ENCODE measurements at places on chromosomes 7 and 10.
A peak's percentile ranks its signal among the peaks of the same experiment; 100 is the strongest.

GRCh38 chr10:97450828-97451227 is 4.9 kb downstream of the ZDHHC16 start:
- DNase-seq: no peak

DNA sequence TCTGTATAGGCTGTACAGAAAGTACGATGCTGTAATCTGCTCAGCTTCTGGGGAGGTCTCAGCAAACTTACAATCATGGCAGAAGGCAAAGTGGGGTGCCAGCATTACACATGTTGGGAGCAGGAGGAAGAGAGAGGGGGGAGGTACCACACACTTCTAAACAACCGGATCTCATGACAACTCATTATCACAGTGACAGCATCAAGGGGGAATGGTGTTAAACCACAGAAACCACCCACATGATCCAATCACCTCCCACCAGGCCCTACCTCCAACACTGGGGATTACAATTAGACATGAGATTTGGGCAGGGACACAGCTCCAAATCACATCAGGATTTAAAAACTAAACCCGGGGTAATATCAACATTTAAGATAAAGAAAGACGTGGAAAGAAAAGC is 468.8 kb upstream of the AUTS2 start:
- no peak for DNase-seq

DNA sequence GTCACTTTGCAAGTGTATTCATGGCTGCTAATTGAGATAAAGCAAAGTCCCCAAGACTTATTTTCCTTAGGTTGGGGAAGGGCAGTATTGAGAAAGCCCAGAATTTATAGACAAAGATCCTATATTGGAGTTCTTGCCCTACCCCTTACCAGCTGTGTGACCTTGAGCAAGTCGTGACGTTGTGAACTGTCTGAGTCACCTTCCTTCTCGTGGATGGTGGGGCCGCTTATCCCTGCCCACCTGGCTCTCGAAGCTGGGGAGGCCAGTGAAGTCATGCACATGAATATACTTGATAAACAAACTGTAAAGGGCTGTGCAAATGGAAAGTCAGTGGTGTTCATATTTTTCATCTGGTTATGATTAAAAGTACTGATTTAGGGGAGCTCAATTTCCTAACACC is 127.4 kb downstream of the TACC2 start:
- no peak for DNase-seq

DNA sequence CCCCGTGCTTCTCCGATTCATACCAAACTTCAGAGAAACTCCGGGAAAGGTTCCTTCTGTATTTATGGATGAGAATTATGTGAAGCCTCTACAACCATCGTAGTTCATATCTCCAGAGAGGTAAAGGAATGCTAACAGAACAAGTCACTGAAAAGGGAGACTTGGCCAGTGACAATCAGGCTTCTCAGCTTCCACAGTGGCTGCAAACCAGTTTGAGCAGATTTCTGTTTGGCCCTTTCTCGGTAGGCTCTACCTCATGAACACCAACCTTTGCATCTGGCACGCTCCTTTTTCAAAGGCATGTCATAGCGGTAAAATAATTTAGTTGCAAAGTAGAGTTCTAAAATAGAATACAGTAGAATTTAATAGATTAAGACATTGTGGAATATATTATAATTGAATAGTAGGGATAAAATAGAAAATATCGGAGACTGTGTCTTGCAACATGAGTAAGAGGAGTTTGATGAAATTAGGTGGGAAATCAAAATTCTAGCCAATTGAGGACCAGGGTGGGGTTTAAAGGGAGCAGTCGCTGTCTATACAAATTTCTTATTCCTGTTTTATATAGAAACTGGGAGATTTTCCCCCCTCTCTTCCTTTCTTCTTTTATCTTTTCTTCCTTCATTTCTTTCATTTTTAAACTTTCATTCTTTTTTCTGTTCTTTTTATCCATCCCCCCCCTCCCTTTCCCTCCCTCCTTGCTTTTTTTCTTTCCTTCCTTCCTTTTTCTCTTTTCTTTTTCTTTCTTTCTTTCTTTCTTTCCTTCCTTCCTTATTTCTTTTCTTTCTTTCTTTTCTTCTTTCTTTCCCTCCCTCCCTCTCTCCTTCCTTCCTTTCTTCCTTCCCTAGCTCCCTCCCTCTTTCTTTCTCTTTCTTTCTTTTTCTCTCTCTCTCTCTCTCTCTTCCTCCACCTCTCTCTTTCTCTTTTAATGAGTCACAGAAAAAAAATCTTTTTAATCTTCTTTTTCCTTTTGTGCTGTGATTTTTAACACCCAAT is 161.5 kb upstream of the KLF6 start:
- no peak for DNase-seq

- no peak for DNase-seq
Observed at GRCh38 chr7:47583739-47584535, 2.0 kb upstream of the TNS3 start.

- no peak for DNase-seq
Observed at GRCh38 chr10:104026762-104027161, 58.9 kb downstream of the COL17A1 start.

- DNase-seq: no peak
Observed at GRCh38 chr7:139918480-139918879, 89.4 kb downstream of the TBXAS1 start.

DNA sequence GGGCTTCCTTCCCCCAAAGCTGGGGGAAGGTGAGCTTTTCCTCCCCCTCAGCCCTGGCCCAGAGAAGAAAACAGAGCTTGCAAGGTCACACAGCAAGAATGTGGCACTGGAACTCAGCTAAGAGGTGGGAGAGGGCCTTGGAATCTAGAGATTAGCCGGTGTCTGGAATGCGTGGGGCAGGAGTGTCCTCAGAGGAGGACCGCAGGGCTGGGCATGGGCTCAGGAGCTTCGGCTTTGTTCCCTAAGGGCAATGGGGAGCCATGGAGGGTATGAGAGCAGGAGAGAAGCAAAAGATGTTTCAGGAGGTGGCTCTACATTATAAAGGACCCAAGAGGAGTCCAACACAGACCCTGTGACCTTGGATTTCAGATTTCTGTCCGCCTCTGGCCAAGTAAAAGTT is 127.2 kb upstream of the TNRC18 start:
- no peak for DNase-seq

- no peak for DNase-seq
Observed at GRCh38 chr7:96982586-96982985, 22.8 kb upstream of the DLX6 start.

DNA sequence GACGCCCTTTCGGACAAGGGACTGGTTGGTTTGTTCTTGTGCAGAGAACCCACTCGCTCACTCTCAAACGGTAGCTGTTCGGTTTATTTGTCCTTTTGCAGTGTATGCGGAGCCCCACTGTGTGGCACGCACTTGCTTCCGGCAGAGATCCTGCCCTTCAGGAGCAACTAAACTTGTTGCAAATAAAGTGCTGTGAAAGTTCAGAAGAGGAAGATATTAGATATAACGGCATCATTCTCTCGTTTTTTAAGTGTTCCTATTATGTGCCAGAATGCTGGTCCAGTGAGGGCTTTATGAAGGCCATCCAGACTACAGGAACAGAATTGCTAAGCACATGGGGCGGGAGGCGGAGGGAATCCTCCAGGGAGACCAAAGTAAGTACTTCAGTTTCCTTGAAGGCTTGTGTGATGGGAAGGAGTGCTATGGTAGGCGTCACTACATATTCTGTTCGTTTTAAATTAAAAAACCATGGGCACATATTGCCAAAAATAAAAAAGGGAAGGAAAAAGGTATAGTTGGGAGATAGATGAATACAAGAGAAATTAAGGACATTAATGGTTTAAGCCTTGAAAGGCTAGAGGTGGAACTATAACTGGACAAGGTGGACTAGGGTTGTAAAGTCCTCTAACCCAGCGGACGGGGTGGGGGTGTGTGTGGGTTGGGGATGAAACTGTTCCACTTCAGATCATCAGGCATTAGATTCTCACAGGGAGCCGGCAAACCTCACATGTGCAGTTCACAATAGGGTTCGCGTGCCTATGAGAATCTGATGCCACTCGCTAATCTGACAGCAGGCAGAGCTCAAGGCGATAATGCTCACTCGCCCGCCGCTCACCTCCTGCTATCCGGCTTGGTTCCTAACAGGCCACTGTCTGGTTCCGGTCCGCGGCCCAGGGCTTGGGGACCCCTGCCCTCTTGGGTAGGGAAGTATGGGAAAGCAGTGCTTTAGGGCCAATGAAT is 704 bp upstream of the ERLIN1 start:
- DNase-seq: no peak

DNA sequence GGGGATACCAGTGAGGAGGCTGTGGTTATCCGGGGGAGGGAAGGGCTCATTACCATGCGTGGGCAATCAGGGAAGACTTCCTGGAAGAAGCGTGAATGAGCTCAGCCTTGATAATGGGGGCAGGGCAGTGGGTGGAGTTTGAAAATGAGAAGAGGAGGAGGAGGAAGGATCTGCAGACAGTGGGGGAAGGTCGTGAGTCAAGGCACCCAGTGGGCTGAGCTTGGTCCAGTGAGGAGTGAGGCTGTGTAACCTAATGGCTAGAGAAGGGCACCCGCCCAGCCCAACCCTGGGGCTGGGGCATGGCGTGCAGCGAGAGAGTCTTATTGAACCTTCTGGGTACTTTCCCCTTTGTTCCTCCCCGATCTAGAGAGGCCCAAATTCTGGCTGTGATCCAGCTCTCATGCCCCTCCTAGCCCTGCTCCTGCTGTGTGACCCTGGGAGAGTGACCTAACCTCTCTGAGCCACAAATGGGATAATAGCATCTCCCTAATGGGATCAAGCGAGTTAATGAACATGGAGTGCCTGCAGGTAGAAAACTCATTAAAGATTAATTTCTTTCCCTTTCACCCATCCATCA is 31.5 kb downstream of the CLIP2 start:
- DNase-seq: no peak

GRCh38 chr10:113041841-113042750 is 92.0 kb downstream of the TCF7L2 start:
- DNase-seq: no peak

GRCh38 chr10:22333167-22333974 is 11.9 kb upstream of the SPAG6 start:
- no peak for DNase-seq

DNA sequence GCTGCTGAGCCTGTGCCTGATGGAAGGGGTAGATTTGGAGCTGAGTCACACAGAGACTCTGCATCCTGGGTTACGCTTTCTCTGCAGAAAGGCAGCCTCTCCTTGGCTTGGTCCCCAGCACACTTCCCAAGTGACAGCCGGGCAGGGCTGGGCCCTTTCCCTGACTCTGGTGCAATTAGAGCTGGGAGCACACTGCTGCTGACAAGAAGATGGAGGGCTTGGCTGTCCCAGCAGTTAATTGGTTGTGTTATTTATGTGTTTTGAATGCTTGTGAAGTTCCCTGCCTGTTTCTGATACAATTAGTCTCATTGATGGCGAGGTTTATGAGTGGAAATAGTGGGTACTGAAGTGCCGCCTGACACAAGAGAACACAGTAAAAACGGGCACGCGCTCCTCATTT is 123.6 kb downstream of the TCERG1L start:
- no peak for DNase-seq

- DNase-seq: no peak
Observed at GRCh38 chr7:74018246-74018895, 9.6 kb upstream of the ELN start.

- DNase-seq: no peak
Observed at GRCh38 chr10:101826852-101827434, 8.7 kb upstream of the OGA start.

GRCh38 chr10:61981460-61981859 is 80.0 kb downstream of the ARID5B start:
- no peak for DNase-seq

GRCh38 chr7:121562259-121562658 is 166.2 kb upstream of the FAM3C start:
- no peak for DNase-seq

DNA sequence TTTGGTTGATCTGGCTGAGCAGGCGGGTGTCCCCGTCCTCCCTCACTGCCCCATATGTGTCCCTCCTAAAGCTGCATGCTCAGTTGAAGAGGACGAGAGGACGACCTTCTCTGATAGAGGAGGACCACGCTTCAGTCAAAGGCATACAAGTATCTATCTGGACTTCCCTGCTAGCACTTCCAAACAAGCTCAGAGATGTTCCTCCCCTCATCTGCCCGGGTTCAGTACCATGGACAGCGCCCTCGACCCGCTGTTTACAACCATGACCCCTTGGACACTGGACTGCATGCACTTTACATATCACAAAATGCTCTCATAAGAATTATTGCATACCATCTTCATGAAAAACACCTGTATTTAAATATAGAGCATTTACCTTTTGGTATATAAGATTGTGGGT is 26.9 kb upstream of the TRIM56 start:
- no peak for DNase-seq

GRCh38 chr10:72334825-72335393 is 19.8 kb downstream of the DNAJB12 start:
- DNase-seq: peak; percentile 91

DNA sequence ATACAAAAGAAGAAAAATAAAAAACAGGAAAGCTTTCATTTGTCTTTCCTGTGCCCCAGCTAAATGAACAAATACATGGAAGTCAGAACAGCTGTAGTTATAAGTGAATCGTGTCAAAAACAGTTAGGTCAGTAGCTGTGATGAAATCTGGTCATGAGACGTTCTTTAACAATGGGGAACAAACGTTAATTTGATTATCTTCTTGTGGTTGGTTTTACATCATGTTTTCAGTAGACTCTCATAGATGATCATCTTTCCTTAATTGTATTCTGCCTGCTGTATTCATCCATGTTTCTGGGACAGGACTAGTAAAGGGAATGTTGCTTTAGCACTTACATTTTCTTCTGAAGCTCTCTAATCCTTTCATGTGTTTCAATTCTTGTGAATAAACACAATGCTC is 97.0 kb downstream of the PCLO start:
- no peak for DNase-seq

Data from GM12864 (cell line).